ENCODE measurements at places on chromosomes 5 and 9.

DNA sequence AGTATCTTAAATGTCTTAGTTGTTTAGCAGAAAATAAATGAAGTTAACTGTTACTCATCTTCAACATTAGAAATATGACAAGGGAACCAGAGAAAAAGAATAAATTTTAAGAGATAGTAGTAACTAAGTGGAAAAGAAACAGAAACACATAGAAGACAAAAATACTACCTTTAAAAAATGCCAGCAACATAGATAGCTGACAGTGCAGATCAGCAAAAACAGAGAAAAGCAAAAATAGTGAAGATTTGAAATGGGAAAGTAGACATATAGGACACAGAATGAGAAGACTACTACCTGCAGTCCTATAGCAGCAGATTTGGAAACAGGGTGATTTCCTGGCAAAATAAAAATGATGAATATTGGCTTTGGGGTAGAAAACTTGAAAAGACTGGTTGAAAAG is 48.5 kb downstream of the ICE1 start:
- DNase-seq = no peak

- no peak for DNase-seq
Measured at GRCh38 chr5:43514471-43514815, 505 bp downstream of the C5orf34 start.

- no peak for DNase-seq
Measured at GRCh38 chr5:112917453-112917995, 4.5 kb downstream of the REEP5 start.

- DNase-seq = no peak
Measured at GRCh38 chr9:133394687-133395271, 18.6 kb downstream of the STKLD1 start.

DNA sequence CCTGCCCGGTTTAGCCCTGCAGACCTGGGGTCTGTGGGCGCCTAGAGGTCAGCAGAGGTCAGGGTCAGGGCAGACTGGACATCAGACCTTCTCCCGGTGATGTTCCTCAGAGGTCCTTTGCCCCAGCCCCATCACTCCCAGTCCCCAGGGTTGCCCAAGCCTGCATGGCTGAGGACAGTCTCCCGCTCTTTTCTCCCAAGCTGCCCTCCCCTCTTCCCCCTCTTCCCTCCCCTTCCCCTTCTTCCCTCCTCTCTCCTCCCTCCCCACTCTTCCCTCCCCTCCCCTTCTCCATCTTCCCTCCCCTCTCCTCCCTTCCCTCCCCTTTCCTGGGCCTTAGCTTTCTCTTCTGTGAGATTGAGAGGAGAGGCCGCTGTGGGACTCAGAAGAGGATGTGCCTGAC is 10.4 kb downstream of the LHX3 start:
- no peak for DNase-seq

DNA sequence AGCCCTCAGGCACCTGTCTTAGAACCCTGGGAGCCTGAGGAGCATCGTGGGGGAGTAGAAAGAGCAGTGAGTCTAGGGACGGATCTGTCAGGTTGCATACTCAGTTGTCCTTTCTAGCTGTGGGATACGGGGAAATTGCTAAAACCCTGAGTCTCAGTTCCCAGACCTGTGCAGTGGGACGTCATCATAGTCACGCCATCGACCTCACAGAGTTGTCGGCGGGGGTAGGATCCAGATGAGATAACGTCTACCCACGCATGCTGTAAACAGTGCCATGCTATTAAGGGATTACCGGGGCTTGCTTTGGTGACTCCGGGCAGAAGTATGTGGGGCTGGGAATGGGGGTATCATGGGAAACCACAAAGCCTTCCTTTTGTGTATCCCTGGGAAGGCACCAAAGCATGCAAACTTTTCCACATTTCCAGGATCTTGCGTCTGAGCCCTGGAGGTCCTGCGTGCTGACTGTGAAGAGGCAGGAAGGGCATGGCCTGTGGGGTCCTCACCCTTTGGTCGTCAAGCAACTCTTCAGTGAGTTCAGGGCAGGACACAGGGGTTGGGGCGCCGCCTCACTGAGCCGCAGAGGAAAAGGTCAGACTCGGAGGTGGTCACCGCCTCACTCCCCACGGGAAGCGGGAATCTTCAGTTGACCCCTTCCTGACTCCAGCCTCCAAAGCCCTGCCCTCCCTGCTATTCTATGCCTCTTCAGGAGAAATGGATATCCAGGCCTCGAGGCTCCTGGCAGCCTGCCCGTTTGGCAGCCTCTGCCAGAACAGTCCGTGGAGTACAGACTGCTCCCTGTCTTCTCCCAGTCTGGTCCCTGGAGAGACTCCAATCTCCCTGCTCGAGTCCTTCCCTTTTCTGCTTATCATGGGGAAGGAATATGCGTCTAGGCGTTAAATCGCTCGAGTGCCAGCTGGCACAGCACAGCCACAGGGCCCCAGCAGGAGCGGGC is 186.8 kb upstream of the KLF9 start:
- DNase-seq = no peak

Data from stimulated activated CD4-positive, alpha-beta T cell treated with anti-CD3 and anti-CD28 coated beads, Interleukin-1b, Interleukin-23, amount 100 ng/mL, for 24 hours (primary cell).